Esophagus squamous epithelium (tissue), 5 donors: ENCODE measurements at places on chromosomes 16 and 17. TPM values are rescaled to one million over a fixed set of nuclear protein-coding genes. Genes with fewer than 3 reads are reported as not detected.
A peak's percentile ranks its signal among the peaks of the same experiment; 100 is the strongest.

The MPDU1 gene
- 69.3 TPM for total RNA-seq

The HSPB9 gene
- not detected for total RNA-seq

GRCh38 chr17:43338886-43339516 lies 59.8 kb upstream of the ARL4D start:
- H3K4me1 ChIP-seq: no peaks in the 10 kb centered on the region
- H3K27ac ChIP-seq: no peak overlapping the region
- DNase-seq: no peak
- H3K27me3 ChIP-seq: no peaks in the 10 kb centered on the region
- H3K4me3 ChIP-seq: no peak overlapping the region

GRCh38 chr16:89921702-89922476 lies 1.3 kb upstream of the TUBB3 start:
- no peaks in the 10 kb centered on the region for H3K36me3 ChIP-seq
- DNase-seq: no peak
- H3K27ac ChIP-seq: peak overlapping the region; percentile 67

GRCh38 chr17:8224891-8225812 lies 14.8 kb upstream of the AURKB start:
- H3K27me3 ChIP-seq: no peaks in the 10 kb centered on the region
- H3K27ac ChIP-seq: no peak overlapping the region
- H3K36me3 ChIP-seq: peaks cover 31% of the 10 kb centered on the region
- DNase-seq: no peak
- H3K4me1 ChIP-seq: peaks cover 17% of the 10 kb centered on the region

- no peaks in the 10 kb centered on the region for H3K27me3 ChIP-seq
- H3K4me1 ChIP-seq: no peaks in the 10 kb centered on the region
- no peaks in the 10 kb centered on the region for H3K36me3 ChIP-seq
Measured at GRCh38 chr16:49674990-49675389, 180.9 kb downstream of the ZNF423 start.

- no peaks in the 10 kb centered on the region for H3K27me3 ChIP-seq
- H3K36me3 ChIP-seq: no peaks in the 10 kb centered on the region
- no peaks in the 10 kb centered on the region for H3K4me1 ChIP-seq
- no peak for DNase-seq
- H3K4me3 ChIP-seq: no peak overlapping the region
Measured at GRCh38 chr16:21326459-21326858, 48.4 kb upstream of the CRYM start.

GRCh38 chr16:77989846-77990245 lies 32.5 kb upstream of the CLEC3A start:
- H3K4me1 ChIP-seq: peaks cover 4% of the 10 kb centered on the region
- no peak overlapping the region for H3K4me3 ChIP-seq
- no peak overlapping the region for H3K27ac ChIP-seq
- DNase-seq: no peak

GRCh38 chr16:22813948-22814710 lies at the start of gene HS3ST2:
Gene HS3ST2, plus strand, starts transcription at chr16:22814162. Its CDS starts 449 bp downstream, at chr16:22814611.
- H3K4me1 ChIP-seq: peaks cover 11% of the 10 kb centered on the region
- no peak for DNase-seq
- no peak within 1 kb of the TSS for H3K27ac ChIP-seq
- peak within 1 kb of the TSS; percentile 18 for H3K4me3 ChIP-seq

DNA sequence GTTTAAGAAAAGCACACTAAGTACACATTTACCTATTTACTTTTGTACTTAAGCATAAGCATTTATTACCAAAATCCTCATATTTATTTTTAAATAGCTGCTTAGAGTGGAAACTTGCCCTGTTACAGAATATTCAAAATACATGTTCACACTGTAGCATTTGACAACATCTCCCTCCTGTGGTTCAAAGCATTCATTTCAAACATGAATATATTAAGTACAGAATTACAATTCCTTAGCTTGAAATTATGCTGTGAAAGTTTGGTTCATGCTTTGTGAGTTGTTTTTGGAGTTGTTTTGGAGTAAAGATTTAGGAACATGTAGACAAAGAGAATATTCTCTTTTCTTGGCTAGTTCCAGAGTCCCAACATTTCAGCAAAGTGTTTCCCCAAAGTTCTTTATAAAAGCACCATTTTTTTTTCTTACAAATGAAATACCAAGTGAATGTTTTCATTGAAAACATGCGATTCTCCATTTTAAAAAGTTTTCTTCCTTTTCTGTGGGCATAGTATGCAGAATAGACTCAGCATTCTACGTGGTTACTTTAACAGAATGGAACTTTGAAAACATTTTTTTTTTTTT lies 33.2 kb downstream of the TUBD1 start:
- H3K36me3 ChIP-seq: peaks cover 42% of the 10 kb centered on the region
- no peak for DNase-seq
- H3K27ac ChIP-seq: no peak overlapping the region
- H3K4me1 ChIP-seq: peaks cover 35% of the 10 kb centered on the region
- no peaks in the 10 kb centered on the region for H3K27me3 ChIP-seq

GRCh38 chr17:81966343-81967243 lies 5.6 kb upstream of the NOTUM start:
- peaks cover 22% of the 10 kb centered on the region for H3K4me1 ChIP-seq
- no peaks in the 10 kb centered on the region for H3K36me3 ChIP-seq
- H3K27ac ChIP-seq: peak overlapping the region; percentile 43

- DNase-seq: no peak
- peaks cover 5% of the 10 kb centered on the region for H3K36me3 ChIP-seq
- peaks cover 3% of the 10 kb centered on the region for H3K27me3 ChIP-seq
- no peak overlapping the region for H3K4me3 ChIP-seq
- H3K4me1 ChIP-seq: peaks cover 7% of the 10 kb centered on the region
Measured at GRCh38 chr16:2324296-2324859, 16.1 kb downstream of the ABCA3 start.

DNA sequence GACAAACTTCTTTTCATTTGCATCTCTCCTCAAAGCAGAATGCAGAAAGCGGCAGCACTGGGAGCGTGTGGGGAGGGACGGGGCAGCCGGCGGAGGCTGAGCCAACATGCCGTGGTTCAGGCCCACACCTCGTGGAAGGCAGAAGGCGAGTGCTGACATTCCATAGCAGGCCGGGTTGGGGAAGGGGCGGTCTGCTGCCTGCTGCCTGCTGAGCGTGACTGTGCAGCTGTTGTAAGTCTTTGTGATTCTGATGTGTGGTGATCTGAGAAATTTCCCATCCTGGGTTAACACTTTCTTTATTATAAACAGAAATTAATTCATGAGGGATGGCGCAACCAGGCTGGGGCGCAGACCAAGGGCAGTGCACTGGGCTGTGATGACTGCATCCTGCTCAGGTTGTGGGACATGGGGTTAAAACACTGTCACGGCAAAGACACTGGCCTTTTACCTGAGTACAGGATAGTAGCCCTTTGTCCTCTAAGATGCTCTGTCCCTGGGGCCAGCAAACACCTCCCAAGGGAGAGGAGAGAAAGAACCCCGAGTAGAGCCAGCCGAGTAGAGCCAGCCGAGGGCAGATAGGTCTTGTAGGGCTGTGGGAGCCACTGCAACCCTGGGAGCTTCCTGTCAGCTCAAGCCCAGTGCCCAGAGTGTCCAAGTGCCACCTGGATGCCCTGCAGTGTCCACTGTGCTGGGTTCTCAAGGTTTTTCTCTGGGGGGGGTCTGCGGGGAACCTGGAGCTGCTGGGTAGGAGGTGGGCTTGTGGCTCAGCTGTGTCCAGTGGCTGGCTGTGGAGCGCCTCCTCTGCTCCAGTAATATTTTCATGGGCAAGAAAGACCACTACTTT lies 8.8 kb upstream of the DNASE1 start:
- no peaks in the 10 kb centered on the region for H3K27me3 ChIP-seq
- DNase-seq: no peak
- peaks cover 2% of the 10 kb centered on the region for H3K36me3 ChIP-seq
- H3K27ac ChIP-seq: peak overlapping the region; percentile 38

GRCh38 chr17:58513965-58514769 lies at the start of gene MTMR4:
Gene MTMR4, minus strand, starts transcription at chr17:58514638. Its CDS starts 231 bp downstream, at chr17:58514407.
- peak within 1 kb of the TSS; percentile 90 for H3K27ac ChIP-seq
- no peak for DNase-seq
- peak within 1 kb of the TSS; percentile 77 for H3K4me3 ChIP-seq
- H3K4me1 ChIP-seq: peaks cover 35% of the 10 kb centered on the region
- no peaks in the 10 kb centered on the region for H3K27me3 ChIP-seq

GRCh38 chr16:58107228-58107627 lies 22.0 kb downstream of the CFAP20 start:
- H3K4me1 ChIP-seq: no peaks in the 10 kb centered on the region
- H3K27ac ChIP-seq: no peak overlapping the region
- no peaks in the 10 kb centered on the region for H3K27me3 ChIP-seq
- peaks cover 2% of the 10 kb centered on the region for H3K36me3 ChIP-seq
- DNase-seq: no peak

DNA sequence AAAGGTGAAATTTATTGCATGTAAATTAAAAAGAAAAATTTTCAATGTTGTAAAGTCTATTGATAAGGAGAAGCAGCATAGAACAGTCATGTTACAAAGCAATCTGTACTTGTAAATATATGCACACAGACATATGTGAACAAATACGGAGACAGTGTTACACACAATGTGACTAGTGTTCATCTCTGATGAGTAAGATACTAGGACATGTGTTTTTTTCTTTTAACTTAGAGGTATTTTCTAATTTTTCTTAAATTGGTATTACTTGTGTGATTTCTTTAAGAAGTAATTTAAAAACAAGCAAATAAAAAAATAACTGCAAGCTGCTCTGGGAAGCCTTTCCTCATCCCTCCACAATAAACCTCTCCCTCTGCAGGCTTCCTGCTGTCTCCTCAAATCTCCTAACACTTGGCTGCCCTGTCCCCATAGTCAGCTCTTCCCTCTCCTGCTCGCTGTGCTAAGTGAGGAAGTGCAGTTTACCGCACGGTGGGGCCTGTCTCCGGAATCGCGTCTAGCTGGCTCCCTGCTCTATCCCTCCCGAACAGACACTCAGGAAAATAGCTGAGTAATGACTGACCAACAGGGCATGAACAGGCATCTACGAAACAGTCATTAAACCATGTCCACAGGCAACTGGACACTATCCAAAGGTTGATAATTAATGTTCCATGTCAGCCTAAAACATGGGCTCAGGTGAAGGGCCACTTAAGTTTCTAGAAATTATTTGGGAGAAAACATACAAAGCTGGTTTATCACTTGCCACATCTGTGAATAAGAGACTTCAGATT lies 35.9 kb downstream of the CMTM4 start:
- H3K27ac ChIP-seq: peak overlapping the region; percentile 40
- no peak for DNase-seq
- H3K27me3 ChIP-seq: no peaks in the 10 kb centered on the region
- H3K4me1 ChIP-seq: peaks cover 20% of the 10 kb centered on the region
- no peak overlapping the region for H3K4me3 ChIP-seq

DNA sequence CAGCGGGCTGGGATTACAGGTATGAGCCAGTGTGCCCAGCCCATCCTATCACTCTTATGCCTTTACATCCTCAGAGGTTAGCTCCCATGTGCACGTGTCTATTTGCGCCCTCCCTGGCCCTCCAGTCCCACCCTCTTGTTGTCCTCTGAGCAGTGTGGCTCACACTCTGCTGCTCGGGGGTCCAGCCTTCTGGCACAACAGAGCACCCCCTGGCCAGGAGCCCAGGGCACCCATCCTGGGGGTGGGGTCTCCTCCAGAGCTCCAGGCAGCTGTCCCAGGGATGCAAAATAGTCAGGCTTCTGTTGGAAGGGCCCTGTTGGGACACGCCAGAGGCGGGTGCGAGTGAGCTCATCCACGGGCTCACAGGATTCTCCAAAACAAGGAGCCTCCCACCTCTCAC lies 11.7 kb upstream of the FAM83G start:
- H3K27me3 ChIP-seq: no peaks in the 10 kb centered on the region
- DNase-seq: no peak
